ENCODE measurements at places on chromosomes 7 and 10.

DNA sequence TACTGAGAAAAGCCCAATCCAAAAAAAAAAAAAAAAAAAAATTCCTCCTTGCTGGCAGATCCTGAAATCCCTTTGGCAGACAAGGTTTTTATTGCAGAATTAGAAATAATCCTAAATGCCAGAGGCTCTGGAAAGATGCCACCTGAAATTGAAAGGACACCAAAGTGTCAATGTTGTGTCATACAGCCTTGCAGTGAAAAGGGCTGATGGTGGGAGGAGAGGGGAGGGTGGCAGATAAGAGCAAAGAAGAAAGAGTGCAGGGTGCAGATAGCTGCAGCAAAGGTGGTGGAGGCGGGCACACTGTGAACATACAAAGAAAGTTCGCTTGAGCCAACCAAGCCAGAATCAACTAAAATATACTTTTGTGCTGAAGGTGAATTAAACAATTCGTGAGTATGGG is 8.2 kb upstream of the OPTN start:
- no peak for DNase-seq

DNA sequence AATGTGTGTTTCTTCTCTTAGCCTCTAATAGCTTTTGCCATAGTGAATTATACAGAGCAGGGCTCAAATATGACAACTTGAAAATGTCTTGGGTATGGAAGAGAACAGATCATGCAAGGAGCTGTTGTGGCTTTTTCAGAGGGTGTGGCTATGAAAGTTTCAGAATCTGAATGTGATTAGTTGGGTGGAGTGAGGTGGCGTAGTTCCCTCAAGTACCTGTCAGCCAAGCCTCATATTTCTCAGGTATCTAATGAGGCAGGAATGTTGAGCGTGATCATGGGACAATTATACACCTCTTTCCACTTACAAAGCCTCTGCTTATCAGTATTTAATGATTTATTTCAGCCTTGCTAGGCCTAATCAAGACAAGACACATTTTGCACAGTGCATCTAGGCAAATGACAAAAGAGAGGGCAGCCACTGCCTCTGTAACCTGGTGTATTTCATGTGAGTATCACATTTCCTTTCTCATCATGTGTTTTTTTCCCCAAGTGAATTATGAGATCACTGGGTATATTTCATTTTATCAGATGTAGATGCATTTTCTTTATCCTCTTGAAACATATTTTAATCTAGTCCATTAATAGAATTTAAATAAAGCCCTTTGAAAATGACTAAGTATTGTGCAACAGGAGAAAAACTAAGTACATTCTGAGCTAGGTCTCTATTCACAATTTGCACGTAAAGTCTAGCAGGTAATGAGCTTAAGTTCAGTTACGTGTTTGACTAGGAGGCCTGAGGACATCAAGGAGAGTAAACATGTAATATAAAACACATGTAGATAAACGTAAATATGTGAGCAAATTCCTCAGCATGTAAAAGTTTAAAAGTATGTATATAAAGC is 644.4 kb upstream of the IGFBP3 start:
- DNase-seq: no peak

GRCh38 chr10:297567-297966 is 162.3 kb downstream of the ZMYND11 start:
- DNase-seq: no peak

DNA sequence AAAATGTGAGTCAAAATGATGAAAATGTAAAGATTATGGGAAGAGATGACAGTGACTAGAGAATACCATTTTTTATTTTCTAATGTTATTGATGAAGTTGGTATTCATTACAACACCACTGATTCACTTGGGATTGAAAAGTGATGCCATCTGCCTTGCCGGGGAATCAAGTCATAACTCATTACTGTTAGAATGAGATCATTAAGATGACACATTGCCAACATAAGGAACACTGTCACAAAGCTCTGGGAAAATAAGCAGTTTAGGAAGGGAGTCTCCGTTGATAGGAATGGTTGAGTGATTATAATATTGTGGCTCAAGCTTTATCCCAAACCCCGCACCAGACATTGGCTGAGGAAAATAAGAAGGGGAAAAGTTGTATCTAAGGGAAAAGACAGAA is 121.5 kb upstream of the PLPP4 start:
- DNase-seq: no peak

- DNase-seq: no peak
These were observed 792.0 kb downstream of the TYW1 start for GRCh38 chr7:67788669-67789068.

DNA sequence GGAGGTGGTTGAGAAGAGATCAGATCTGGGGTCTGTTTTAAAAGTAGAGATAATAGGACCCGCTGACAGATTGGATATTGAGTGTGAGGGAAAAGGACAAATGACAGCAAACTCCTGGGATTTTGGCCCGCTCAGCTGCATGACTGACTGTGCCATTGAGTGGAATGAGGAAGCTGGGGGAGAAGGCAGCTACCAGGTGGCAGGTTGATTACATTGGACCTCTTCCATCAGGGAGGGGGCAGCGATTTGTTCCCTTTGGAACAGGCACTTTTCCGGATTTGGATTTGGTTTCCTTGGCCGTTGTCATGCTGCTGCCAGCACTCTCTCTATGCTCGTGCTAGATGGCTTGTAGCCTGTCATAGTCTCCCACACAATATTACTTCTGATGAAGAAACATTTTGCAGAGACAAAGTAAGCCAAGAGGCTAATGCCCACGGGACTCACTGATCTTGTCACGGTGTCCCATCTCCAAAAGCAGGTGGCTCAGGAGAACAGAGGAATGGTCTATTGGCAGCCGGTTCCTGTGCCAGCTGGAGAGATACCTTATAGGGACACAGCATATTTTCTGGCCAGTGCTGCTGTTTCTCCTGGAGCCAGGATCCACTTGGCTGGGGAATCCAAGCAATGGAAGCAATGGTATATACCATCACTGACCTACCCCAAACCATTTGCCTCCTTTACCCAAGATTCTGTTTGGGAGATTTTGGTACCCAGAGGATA is 69.1 kb upstream of the WAC start:
- no peak for DNase-seq

- DNase-seq: no peak
These were observed 1.6 kb upstream of the IDI1 start for GRCh38 chr10:1050554-1050953.

DNA sequence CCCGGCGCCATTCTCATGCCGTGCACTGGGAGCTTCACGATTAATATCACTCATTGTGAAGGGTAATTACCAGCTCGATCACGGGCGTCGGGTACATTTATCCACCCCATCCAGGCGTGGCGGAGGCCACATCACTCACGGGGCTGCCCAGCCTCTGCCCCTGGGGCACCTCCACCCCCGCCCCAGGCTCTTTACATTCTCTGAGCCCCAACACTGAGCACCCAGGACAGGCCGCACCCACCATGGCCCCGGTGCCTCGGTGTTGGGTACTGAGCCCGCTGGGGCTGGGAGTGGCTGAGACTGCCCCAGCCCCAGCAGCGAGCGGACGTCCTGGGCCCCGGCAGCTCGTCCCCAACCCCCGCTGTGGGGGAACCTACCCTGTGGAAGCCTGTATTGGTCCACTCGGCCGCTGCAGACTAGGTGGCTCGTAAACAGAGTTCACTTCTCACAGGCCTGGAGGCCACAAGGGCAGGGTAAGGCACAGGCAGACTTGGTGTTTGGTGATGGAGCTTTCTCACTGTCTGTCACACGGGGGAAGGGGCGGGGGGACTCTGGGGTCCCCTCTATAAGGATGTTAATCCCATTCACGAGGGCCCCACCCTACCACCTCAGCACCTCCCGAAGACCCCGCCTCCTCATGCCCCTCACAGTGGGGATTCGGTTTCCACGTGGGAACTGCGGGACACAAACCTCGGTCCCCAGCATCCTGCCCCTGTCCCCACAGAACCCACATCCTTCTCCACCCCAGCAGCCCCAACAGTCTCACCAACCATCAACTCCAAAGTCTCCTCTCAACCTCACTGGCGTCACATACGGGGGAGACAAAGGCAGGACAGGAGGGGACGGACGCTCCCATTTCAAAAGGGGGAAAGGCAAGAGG is 184.1 kb downstream of the ELFN1 start:
- DNase-seq: no peak

DNA sequence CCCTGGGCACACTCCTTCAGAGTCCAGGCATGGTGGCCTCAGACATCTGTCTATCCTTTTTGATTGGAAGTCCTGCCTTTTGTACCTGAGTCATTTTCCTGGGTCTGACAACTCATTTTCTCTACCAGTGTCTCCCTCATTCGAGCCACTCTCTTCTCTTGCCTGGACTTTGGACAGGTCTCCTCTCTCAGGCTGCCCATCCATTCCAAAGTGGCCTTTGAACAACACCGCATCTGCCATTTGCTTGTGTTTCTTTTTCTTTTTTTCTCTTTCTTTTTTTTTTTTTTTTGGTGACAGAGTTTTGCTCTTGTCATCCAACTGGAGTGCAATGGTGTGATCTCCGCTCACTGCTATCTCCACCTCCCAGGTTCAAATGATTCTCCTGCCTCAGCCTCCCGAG is 142.1 kb upstream of the COBL start:
- DNase-seq: no peak

DNA sequence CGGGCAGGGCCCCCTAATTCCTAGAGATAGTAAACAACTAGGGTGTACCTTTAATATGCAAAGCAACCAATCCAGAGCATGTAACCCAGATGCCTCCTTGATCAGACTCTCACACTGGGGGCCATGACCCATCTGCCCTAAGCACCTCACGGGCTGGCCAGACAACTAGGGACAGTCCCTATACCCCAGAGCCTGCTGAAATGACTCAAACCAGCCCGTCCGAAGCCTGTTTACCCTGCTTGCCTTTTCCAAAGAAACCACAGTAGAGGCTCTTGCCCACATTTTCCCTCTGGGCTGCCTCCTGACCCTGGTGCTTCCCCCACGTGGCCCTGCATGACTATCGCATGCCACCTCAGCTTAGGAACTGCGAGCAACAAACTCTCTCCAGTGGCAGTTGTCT is 46.2 kb downstream of the RGS10 start:
- DNase-seq: no peak

- no peak for DNase-seq
These were observed 164.3 kb upstream of the SVIL start for GRCh38 chr10:29798921-29799690.

DNA sequence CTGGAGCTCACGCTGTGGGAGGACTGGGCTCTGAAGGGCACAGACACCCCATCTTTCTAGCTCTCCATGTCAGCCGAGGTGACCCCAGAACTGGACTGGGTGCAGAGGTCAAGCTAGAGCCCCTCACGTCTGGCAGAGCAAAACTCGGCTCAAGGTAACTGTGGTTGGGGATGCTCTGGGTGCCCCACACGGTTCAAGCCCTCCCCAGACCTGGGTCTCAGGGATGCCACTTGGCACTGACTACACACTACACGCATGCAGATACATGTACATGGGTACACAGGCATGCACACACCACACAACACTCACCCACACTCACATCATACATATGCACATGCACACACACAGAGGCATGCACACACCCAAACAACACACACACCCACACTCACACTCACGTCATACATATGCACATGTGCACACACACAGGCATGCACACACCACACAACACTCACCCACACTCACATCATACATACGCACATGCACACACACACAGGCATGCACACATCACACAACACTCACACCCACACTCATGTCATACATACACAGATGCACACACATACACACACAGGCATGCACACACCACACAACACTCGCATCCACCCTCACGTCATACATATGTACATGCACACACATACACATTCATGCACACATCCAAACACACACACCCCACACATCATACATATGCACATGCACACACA is 219.3 kb downstream of the DNAJB6 start:
- no peak for DNase-seq

GRCh38 chr7:45494885-45495284 is 79.3 kb upstream of the ADCY1 start:
- DNase-seq: no peak

DNA sequence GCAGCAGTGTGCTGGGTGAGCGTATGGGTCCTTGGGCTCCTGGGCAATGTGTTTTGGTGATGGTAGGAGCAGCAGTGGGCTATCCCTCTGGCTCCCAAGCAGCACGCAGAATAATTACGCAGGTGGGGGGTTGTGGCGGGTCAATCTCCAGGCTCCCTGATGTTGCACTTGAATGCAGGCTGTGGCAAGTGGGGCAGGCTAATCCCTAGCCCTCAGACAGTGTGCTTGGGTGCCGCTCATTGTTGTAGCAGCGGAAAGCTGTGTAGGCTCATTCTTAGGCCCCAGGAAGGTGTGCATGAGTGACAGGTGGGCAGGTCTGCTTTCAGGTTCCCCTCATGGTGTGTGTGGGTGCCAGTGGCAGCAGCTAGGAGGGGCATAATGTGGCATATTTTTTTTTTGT is 44.1 kb downstream of the LOXL4 start:
- DNase-seq: no peak

DNA sequence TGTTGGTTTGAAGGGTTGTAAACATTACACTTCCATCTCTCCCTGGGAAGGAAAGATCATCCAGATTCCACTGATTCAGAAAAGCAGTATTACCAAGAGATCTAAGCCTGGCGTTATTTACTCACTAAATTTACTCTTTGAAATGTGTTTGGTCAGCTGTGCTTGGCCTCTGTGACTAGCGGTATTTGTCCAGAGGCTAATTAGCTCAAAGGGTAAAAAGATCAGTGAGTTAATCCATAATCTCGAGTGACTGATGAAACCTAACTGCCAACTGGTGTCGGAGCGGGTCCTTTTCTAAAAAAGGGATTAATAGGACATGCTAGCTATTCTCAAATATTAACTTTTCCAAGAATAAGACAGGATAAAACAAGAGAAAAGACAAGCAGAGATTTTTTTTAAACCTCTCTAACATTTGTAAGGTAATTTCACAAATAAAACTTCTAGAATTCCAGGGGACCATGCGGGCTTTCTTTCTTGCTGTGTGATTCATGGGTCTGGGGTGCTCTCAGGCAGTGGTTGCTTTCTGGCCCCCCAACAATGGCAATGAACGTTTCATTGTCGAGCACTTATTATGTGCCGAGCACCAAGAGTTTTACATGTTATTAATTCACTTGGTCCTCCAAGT is 247.3 kb upstream of the AOAH start:
- no peak for DNase-seq

- no peak for DNase-seq
These were observed 56.0 kb downstream of the GSAP start for GRCh38 chr7:77360104-77360503.

DNA sequence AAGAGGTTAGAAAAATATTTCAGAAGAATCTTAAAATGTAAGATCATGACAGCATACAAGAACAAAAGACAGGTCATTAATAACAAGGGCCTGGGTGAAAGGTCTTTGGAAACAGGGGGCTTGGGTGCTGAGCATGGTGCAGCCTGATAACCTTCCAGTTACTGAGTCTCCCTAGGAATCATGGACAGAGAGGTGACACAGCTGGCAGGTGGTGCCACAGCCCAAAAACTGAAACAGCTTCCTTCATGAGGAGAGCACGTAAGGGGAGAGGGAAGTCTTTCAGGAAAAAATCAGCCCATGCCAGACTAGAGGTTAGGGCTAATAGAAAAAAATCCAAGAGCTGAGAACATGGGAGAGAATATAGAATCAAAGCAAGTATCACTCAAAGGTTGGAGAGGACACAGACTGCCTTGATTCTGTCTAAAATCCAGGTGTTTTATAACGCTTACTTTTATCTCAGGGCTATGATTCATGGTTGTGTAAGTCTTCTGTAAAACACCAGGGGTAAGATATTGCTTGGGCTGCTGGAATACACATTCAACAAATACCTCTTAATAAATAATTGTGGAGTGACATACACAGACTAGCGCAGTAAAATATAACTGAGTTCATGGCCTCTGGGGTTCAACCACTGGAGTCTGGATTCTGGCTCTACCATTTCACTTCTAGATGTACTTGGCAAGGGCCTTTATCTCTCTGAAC is 88.1 kb downstream of the SEMA3C start:
- no peak for DNase-seq

- peak; percentile 20 for DNase-seq
These were observed 1250.6 kb downstream of the GATA3 start for GRCh38 chr10:9305018-9305655.
